ENCODE measurements at places on chromosomes 13 and 19.

GRCh38 chr13:37211487-37211886, 106.0 kb upstream of the CSNK1A1L start:
- DNase-seq, result no peak

DNA sequence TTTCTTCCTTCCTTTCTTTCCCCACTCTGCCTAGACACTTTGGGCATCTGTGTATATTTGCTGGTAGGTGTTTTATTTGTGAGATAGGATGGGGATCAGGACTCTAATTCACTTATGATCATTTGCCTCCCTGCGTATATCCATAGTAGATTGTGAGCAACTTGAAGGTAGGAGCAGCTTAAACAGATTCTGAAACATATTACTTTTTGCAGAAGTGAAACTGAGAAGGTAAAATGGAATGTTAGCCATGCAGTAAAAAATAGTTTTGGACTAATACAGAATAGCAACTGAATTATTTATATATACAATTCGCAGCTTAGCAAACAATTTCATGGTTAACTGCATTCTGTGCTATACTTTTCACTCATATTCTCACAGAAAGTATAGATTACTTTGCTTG, 38.7 kb downstream of the RNF6 start:
- DNase-seq, result no peak

DNA sequence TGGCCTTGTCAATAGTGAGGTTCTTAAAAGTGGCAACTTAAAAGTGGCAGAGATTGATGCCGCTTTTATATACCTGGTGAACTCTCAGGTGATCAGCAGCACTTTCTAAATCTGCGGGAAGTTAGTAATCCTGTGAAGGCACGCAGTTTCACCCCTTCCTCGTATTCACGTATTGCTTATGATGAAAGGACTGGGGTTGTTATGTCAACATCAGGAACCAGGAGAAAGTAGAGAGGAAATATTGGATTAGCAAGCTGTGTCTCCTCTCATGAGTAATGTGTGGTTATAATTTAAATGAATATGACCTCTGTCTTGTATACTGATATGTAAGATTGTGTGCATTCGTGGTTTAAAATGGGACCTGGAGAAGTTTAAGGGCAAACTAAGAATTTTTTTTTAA, 544.6 kb downstream of the SLITRK6 start:
- DNase-seq, result no peak

GRCh38 chr13:98446234-98446621, 130.7 kb downstream of the STK24 start:
- DNase-seq, result no peak

DNA sequence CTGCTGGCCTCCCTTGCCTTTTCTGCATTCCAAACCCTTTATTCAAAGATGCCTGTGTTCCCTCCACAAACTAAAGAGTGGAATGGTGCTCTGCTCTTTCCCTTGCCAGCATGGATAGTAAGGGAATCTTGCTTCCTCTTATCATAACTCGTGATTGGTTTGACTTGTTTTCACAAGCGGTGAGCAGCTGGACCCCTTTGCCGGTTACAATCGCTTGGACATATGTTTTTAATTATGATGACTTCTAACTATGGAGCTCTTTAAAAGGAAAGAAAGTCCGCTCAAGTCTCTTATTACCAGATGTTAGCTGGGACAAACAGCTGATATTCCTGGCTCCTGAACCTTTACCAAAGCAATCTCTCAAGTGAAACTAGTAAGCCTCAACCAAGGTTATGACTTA, 1094.7 kb downstream of the UQCRFS1 start:
- DNase-seq, result no peak

DNA sequence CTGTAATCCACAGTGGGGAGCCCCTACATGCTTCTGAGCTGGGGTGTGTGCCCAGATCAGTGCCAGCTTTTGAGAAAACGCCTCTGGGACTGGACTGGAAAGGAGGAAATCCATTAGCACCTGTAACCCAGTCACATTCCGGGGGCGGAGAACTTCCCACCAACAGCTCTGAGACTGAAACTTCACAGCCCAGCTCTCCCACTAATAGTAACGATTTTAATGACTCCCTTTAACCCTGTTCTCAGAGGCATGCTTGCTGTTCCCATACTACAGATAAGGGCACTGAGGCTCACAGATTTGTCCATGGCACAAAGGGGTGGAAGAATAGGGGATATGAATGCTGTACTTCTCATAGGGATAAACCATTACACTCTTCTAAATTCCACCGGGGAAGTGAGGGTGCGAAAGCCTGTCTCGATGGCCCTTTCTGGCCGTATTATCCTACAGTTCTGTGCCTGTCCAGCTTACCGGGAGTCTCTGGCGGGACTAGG, 851 bp downstream of the FBXO46 start:
- no peak for DNase-seq

DNA sequence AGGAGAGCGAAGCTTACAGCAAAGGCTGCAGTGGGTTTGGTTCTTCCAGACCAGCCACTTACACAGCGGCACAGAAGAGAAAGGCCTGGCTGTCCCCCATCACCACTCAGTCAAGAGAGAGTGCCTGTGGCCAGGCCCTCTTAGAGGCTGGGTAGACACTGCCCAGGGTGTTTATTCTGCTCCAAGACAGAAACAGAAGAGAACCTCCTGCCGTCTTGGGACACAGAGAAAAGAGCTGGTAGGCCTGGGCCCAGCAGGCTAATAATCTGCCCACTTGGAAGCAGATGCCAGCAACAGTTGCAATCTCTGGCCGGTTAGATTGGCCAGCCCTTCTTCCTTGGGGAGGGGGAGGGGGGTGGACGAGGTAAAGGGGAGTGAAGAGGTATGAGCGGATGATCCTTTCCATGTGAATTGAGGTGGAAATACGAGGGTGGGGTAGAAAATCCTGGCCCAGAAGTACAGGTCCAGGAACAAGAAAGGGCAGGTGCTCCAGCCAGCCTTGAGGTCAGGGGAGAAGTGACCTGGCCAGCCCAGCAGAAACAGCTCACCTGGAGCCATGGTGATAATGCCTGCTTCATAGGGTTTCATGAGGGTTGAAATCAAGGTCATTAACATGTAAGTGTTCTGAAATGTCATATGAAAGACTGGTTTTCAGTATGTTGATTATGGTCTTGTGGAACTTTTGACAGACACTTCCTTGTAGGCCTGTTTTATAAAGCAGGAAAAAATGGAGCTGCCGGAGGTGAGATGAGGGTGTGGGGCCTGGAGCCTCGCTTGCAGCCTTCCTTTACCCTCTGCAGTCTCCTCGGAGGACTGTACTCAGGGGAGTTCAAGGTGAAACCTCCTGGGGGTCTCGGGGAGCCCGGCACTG, 116.9 kb downstream of the SIPA1L3 start:
- DNase-seq, result no peak

- no peak for DNase-seq
Measured at GRCh38 chr13:80436571-80437169, 95.7 kb upstream of the SPRY2 start.

- no peak for DNase-seq
Measured at GRCh38 chr19:58516964-58517833, 2.4 kb downstream of the ZBTB45 start.

DNA sequence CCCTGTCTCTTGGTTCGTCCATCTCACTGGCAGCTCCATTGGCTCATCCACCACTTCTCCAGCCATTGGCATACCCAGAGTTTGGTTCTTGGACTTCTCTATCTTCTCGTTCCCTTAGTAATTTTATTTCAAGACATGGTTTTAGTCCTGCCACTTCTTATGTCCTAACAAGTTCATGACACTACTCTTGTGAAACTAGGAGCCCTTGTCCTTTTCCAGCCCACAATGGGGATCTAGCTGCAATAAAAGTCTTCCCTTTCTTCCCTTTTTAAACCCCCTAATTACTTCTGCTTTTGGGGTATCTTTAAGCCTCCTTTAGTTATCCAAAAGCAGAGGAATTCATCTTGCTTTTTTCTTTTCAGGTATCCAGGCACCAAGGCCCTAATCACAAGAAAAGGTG, 2.9 kb upstream of the RCBTB2 start:
- no peak for DNase-seq

DNA sequence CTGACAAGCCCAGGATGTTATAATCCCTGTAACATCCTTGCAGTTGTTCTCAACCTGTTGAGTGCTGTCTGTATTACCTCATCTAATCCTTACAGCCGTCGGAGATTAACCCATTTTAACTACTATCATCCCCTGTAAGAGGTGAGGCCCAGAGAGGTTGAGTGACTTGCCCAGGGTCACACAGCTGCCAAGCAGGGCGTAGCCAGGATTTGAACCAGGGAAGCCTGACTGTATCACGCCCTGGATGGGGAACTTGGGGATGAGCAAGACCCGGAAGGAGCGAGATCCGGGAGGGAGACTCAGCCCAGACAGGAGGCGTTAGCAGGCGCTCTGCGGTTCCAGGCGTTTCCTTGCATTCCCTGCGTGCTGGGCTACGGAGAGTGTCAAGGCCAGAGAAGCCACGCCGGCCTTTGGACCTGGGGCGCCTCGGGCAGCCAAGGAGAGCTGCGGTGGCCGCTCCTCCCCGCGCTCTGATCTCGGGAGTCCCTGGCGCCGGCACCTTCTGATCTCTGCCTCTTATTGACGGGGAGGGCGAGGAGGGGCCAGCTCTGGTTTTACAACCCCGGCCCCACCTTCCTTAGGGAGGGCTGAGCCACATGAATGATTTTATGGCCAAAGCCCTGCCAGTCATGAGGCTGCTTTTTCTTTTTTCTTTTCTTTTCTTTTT, 6.2 kb downstream of the SULT2B1 start:
- DNase-seq, result no peak

- no peak for DNase-seq
Measured at GRCh38 chr19:41367848-41368301, 3.9 kb upstream of the B9D2 start.

GRCh38 chr13:46571189-46571908, 18.4 kb downstream of the LRCH1 start:
- no peak for DNase-seq

DNA sequence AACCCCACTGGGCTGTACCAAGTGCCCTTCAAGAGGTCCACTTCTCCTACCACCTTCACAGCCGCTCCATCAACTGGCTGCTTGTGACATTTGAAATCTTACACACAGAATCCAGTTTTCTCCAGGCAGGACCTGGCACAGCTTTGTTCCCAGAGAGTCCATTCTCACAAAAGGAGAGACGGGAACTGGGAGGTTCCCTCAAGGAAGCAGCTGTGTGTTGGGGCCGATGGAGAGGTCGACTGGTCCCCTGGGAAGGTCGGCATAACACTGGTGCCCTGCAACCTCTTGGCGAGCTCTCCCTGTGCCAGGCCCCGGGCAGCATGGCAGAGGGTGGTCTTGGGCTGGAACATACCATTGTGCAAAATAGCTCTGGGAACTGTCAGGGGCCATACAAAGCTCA, 21.5 kb downstream of the ELL start:
- DNase-seq, result no peak

DNA sequence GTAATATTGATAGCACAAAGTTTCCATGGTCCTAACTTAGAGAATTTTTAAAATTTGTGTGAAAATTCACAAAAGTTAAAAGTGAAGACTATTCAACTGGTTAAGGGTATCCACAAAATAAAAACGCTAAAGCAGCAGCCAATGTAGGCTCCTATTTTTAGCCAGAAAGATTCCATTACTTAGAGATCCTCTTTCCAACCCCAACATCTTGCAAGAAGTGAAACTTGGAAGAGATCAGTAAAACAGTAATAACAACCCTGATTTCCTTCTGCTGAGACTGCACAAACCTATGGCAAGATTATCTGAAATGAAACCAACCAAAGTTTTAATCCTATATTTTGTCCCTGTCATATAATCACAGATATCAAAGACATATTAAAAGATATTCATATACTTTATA, 8.5 kb downstream of the TBC1D4 start:
- no peak for DNase-seq

- DNase-seq, result no peak
Measured at GRCh38 chr13:91809161-91809560, 410.7 kb downstream of the GPC5 start.

- DNase-seq, result no peak
Measured at GRCh38 chr13:33263484-33263883, 22.1 kb downstream of the STARD13 start.
